Foreskin keratinocyte (primary cell): ENCODE measurements at places on chromosomes 12 and 14.
A peak's percentile ranks its signal among the peaks of the same experiment; 100 is the strongest.

DNA sequence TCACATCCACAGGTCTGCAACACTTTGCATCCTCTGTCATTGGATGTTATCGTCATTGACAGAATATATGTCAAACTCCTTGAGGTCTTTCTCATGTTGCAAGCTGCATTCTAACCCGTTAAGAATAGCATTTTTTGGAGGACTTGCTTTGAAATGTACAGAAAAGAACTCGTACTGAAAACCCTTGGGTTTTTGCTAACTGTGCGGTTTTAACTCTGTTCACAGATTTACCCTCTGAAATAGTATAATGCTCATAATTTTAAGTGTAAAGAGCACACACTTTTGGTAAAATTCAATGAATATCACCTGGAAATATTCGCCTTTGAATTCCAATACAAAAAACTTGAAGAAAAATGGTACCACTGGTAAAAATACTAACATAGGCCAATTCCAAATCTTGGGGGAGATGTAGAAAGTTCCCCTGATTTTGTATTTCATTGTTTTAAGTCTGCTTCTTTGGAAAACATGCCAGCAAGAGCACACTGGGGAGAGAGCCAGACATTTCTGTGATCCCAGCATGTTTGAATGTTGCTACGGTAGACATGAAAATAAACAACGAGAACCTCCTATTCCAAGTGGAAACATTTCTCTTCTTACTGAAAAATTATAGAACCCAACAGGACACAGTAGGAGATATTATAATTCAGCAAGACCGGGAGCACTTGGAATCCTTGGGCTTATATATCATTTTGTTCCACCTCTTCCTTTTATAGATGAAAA lies 446.0 kb downstream of the AEBP2 start:
- no peak for DNase-seq

GRCh38 chr12:90959538-90960139 lies 4.7 kb upstream of the CCER1 start:
- DNase-seq, result peak; percentile 29

DNA sequence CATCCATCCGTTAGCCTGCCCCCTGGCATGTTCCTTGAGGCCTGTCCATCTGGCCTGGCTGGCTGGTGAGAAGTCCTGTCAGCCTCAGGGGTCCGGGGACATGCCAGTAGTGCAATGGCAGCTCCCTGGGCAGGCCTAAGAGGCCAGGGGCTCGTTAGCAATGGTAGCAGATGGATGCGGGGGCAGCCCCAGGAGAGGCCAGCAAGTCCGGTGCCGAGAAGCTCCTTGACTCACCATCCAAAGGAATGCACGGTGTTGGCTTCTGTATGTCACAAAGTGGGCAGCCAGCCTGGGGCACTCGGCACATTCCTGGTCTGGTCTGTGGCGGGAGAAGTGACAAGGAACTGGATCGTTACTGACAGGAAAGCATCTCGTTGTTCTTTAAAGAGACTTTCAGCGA lies 319.9 kb downstream of the CACNA1C start:
- DNase-seq, result no peak

GRCh38 chr12:19967431-19967830 lies 400.9 kb upstream of the PDE3A start:
- peak; percentile 72 for DNase-seq

DNA sequence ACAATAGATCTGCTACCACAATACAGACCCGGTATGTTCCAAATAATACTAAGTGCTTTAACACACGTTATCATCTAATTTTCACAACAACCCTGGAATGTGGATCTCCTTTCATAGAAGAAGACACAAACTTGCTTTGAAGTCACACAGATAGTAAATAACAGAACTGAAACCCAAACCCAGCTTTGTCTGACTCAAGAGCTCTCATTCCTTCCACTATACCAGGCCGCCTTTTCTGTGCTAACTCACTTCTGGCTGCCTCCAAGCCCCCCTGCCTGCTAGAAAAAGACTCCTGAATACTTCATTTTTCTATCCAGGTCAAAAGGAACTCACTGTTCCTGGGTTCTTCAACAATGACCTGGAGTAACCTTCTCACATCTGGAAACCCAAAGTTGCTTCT lies 37.8 kb downstream of the PRPF40B start:
- DNase-seq, result no peak

GRCh38 chr12:117041798-117042170 lies 57.4 kb downstream of the TESC start:
- DNase-seq, result no peak

GRCh38 chr14:102898298-102898697 lies 24.2 kb upstream of the AMN start:
- DNase-seq, result no peak
